Stimulated activated memory B cell treated with anti-CD40 and anti-IgM and Interleukin-4, amounts not matched to agents 10 μg/mL and 1 μg/mL and 100 μg/mL, for 72 hours (primary cell): ENCODE measurements at places on chromosomes 5 and 9.

DNA sequence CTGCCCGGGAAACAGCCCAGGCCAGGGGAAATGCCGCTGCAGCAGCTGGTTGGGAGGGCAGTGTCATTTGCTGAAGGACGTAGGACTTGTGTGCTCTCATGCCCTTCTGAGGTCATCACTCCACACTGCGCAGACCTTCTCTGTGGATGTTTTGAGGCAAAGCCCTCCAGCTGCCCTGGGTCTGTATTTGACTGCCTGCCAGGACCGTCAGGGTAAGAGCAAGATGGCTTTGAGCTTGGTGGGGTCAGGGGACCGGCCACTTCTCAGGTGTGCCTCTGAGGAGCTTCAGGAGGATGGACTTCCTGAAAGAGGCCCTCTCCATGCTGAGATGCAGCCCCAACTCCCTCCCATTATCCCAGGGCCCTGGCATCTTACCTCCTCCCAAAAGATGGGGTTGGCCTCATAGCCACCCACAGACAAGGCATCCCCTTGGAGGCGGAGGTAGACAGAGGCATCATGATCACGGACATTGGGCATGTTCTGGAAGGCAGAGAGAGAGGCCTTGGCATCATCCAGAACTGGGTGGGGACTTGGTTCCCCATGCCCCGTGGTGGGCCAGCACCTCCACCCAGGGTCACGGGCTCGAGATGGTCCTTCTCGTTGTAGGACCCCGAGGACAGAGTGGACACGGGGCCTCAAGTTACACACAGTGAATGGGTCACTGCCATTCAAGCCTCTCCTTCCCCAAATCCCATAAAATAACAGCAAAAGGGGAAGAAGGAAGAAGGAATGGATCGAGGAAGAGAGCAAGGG lies 19.4 kb downstream of the SARDH start:
- peaks cover 7% of the 10 kb centered on the region for H3K4me1 ChIP-seq
- H3K4me3 ChIP-seq = no peak overlapping the region
- H3K36me3 ChIP-seq = no peaks in the 10 kb centered on the region
- H3K27me3 ChIP-seq = peaks cover 94% of the 10 kb centered on the region
- H3K27ac ChIP-seq = no peak overlapping the region

GRCh38 chr5:40928886-40929448 lies 19.7 kb downstream of the C7 start:
- no peaks in the 10 kb centered on the region for H3K27me3 ChIP-seq
- no peak overlapping the region for H3K4me3 ChIP-seq
- H3K27ac ChIP-seq = no peak overlapping the region
- H3K4me1 ChIP-seq = no peaks in the 10 kb centered on the region
- ATAC-seq = no peak

GRCh38 chr9:121857928-121858327 lies 206.5 kb downstream of the DAB2IP start:
- no peak overlapping the region for H3K27ac ChIP-seq
- no peak for ATAC-seq
- no peaks in the 10 kb centered on the region for H3K36me3 ChIP-seq
- no peaks in the 10 kb centered on the region for H3K27me3 ChIP-seq
- peaks cover 16% of the 10 kb centered on the region for H3K4me1 ChIP-seq

DNA sequence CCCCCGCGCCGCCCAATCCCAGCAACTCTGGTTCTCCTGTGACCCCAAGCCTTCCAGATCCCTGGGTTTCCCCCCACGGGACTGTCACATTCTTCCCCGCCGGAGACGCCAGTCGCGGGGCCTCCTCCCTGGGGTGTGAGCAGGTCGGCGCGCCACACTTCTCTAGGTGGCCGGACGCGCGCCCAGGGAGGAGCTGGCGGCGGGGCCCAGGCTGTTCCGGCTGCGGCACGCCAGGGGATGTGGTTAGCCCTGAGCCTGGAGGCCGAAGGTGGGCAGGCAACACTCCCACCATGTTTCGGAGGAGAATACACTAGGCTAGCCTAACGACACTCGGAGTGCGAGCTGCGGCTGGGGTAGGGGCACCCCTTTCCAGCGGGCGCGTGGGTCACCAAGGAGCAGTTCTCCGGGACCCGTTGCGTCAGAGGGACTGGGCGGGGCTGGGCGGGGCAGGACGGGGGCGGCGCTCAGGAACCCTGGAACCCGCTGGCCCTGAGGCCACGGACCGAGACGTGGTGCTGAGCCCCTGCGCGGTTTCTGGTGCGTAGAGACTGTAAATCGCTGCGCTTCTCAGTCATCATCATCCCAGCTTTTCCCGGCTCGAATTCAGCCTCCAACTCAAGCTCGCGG lies at the start of gene SLC27A6:
SLC27A6 (plus strand) TSS at position 478 of the 627 bp plus-strand sequence. CDS start 650 bp downstream, outside the sequence.
- no peak within 1 kb of the TSS for H3K27ac ChIP-seq
- no peak within 1 kb of the TSS for H3K4me3 ChIP-seq
- no peaks in the 10 kb centered on the region for H3K4me1 ChIP-seq

DNA sequence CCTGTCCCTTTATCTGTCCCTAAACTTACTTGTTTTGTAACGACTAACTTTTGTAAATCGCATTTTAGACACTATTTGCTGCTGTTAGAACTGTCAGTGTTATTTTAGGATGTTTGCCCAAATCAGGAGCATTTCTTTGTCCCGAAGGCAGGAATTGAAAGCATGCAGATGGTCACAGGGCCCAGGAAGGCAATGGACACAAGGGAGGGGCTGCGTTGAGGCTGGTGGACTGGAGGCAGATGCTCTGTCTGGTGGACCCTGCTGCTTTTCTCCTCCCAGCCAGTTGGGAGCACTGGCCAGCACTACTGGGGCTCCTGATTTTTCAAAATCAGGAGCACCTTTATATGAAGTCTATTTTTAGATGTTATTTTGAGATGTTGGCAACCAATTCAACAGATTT lies 31.7 kb downstream of the DOCK2 start:
- H3K4me3 ChIP-seq = no peak overlapping the region
- peaks cover 53% of the 10 kb centered on the region for H3K4me1 ChIP-seq
- H3K27ac ChIP-seq = peak overlapping the region; percentile 49
- no peaks in the 10 kb centered on the region for H3K27me3 ChIP-seq

DNA sequence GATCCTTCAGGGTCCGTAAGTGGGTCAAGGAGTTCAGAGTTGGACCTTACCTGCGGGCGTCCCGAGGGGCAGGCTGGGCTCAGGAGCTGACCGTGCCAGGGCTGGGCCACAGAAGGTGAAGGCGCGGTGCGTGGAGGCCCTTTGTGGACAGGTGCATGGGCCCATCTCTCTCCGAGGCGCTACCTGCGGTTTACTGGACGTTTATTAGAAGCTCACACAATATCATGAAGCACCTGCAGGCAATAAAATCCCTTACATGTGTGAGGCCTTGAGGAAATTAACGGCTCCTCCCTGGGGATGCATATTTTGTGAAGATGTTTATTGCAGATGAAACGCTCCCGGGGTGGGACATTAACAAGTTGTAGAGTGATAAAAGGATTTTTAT lies 79.8 kb upstream of the LMX1B start:
- H3K27me3 ChIP-seq = no peaks in the 10 kb centered on the region
- no peaks in the 10 kb centered on the region for H3K36me3 ChIP-seq
- H3K4me3 ChIP-seq = peak overlapping the region; percentile 71

- H3K36me3 ChIP-seq = no peaks in the 10 kb centered on the region
- H3K4me1 ChIP-seq = peaks cover 36% of the 10 kb centered on the region
- ATAC-seq = no peak
- H3K27me3 ChIP-seq = peaks cover 15% of the 10 kb centered on the region
- H3K27ac ChIP-seq = no peak overlapping the region
Measured at GRCh38 chr9:126521551-126521950, 92.2 kb upstream of the LMX1B start.

DNA sequence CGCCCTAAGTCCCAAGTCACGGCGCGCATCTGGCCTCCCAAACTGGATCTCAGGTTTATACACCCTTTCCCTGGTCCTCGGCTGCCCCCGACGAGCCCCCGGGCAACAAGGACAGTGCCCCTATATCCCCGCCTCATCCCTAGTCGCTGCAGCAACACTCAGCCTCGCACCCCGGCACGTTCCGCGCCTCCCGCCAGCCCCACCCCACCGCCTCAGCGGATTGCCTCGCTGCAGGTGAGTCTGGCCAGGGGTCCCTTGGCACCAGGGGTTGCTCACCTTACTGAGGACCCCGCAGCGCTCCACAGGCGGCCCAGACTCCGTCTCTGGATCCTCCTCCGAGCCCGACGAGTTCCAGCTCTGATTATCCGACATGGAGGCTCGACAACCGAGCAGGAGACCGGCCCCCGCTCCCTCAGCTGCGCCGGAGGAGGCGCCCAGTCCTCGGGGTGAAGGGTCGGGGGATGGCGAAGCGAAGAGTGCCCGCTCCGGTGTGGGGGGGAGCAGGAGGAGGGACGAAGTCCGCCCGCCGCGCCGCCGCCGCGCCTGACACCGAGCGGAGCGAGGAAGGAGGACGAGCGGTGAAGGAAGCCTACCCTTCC lies 494 bp downstream of the CERT1 start:
- H3K27me3 ChIP-seq = no peaks in the 10 kb centered on the region
- H3K36me3 ChIP-seq = peaks cover 12% of the 10 kb centered on the region
- peak; percentile 68 for ATAC-seq
- peak overlapping the region; percentile 92 for H3K27ac ChIP-seq
- peak overlapping the region; percentile 96 for H3K4me3 ChIP-seq

- peak overlapping the region; percentile 22 for H3K27ac ChIP-seq
- no peak for ATAC-seq
- peaks cover 12% of the 10 kb centered on the region for H3K4me1 ChIP-seq
- H3K4me3 ChIP-seq = no peak overlapping the region
- H3K36me3 ChIP-seq = no peaks in the 10 kb centered on the region
- H3K27me3 ChIP-seq = no peaks in the 10 kb centered on the region
Measured at GRCh38 chr9:134477342-134477925, 151.2 kb downstream of the RXRA start.

DNA sequence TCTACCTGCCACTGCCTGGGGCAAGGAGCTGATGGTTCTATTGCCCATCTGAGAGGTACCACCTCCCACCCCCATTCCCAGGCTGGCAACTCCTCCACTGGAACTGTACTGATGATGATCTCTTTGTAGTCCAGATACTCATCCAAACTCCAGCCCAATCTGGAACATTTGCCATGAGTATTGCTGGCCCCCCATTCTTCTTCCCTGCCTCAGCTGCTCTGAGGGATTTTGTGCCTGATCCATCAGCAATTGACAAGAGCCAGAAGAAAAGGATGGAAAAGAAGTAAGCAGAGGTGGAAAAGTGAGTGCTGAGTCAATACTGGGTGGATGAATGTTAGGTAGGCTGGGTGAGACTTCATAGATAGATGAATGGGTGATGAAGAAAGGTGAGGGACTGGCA lies 101.2 kb downstream of the NMUR2 start:
- H3K4me3 ChIP-seq = no peak overlapping the region
- peaks cover 9% of the 10 kb centered on the region for H3K27me3 ChIP-seq
- H3K36me3 ChIP-seq = no peaks in the 10 kb centered on the region
- no peak overlapping the region for H3K27ac ChIP-seq
- no peaks in the 10 kb centered on the region for H3K4me1 ChIP-seq

- H3K36me3 ChIP-seq = no peaks in the 10 kb centered on the region
- H3K4me3 ChIP-seq = no peak overlapping the region
- H3K4me1 ChIP-seq = peaks cover 12% of the 10 kb centered on the region
- H3K27ac ChIP-seq = no peak overlapping the region
Measured at GRCh38 chr9:131762356-131762932, 22.6 kb upstream of the RAPGEF1 start.

DNA sequence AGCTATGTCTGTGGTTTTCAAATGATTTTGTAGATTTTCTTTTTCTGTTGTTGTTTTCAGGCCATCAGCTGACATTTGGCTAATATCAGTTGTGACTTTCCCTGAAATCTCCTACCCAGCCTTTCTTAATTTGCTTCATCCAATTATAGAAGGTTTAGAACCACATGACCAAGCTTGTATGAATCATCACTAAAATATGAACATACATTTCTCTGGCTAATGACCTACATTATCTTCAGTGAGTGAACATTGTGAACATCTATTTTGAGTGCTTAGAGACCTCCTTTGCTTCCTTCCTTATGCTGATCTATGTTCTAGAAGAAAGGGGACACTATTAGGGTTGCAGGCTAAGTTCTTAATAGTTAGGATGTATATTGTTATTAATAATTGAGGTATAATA lies 532.5 kb downstream of the RAB3C start:
- ATAC-seq = no peak
- H3K4me3 ChIP-seq = no peak overlapping the region
- no peak overlapping the region for H3K27ac ChIP-seq
- H3K36me3 ChIP-seq = no peaks in the 10 kb centered on the region
- H3K27me3 ChIP-seq = no peaks in the 10 kb centered on the region
- peaks cover 7% of the 10 kb centered on the region for H3K4me1 ChIP-seq

- no peak for ATAC-seq
- H3K4me1 ChIP-seq = no peaks in the 10 kb centered on the region
- H3K27me3 ChIP-seq = no peaks in the 10 kb centered on the region
- no peak overlapping the region for H3K27ac ChIP-seq
- H3K36me3 ChIP-seq = no peaks in the 10 kb centered on the region
Measured at GRCh38 chr9:108606401-108606800, 249.4 kb downstream of the ACTL7B start.

- peak overlapping the region; percentile 91 for H3K27ac ChIP-seq
- H3K4me3 ChIP-seq = peak overlapping the region; percentile 67
- peaks cover 87% of the 10 kb centered on the region for H3K4me1 ChIP-seq
- no peak for ATAC-seq
Measured at GRCh38 chr5:6736524-6737042, 23.4 kb downstream of the TENT4A start.

- no peaks in the 10 kb centered on the region for H3K4me1 ChIP-seq
- no peak overlapping the region for H3K4me3 ChIP-seq
- peak; percentile 5 for ATAC-seq
Measured at GRCh38 chr9:97556721-97557605, 55.5 kb downstream of the TMOD1 start.

- H3K27me3 ChIP-seq = peaks cover 12% of the 10 kb centered on the region
- H3K4me3 ChIP-seq = no peak overlapping the region
- no peaks in the 10 kb centered on the region for H3K36me3 ChIP-seq
- H3K27ac ChIP-seq = no peak overlapping the region
- no peaks in the 10 kb centered on the region for H3K4me1 ChIP-seq
Measured at GRCh38 chr9:32716955-32717543, 66.3 kb upstream of the TMEM215 start.

GRCh38 chr5:154653764-154654485 lies 101.3 kb upstream of the LARP1 start:
- no peaks in the 10 kb centered on the region for H3K27me3 ChIP-seq
- peaks cover 11% of the 10 kb centered on the region for H3K4me1 ChIP-seq
- no peak overlapping the region for H3K27ac ChIP-seq
- H3K4me3 ChIP-seq = no peak overlapping the region
- no peaks in the 10 kb centered on the region for H3K36me3 ChIP-seq
- ATAC-seq = peak; percentile 28

DNA sequence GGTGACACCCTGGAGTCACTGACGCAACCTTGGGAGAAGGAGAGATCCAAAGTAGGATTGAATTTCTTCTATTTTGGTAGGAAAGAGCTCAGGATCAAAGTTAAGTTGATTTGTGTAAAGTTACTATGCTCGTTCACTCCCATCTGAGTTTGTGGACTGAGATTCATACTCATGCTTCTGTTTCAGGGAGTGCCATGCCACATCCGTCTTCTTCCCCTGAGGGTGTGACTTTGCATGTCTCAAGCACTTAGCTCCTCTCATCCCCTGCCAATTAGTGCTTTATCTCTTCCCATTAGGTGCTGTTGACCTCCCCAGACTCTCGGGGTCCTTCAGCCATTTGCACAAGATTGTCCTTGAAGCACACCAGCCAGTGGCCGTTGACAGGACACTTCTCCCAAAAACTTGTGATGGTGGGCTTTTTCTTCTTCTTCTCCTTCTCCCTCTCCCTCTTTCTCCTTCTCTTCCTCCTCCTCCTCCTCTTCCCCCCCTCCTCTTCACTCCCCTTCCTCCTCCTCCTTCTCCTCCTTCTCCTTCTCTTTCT lies 232.2 kb upstream of the KLF4 start:
- H3K27me3 ChIP-seq = peaks cover 8% of the 10 kb centered on the region
- H3K4me3 ChIP-seq = no peak overlapping the region
- H3K4me1 ChIP-seq = peaks cover 1% of the 10 kb centered on the region
- no peak for ATAC-seq
- no peaks in the 10 kb centered on the region for H3K36me3 ChIP-seq
